ENCODE measurements at places on chromosomes 5 and 9.

GRCh38 chr5:134440201-134440755 is 28.6 kb upstream of the CDKN2AIPNL start:
- no peak for DNase-seq

DNA sequence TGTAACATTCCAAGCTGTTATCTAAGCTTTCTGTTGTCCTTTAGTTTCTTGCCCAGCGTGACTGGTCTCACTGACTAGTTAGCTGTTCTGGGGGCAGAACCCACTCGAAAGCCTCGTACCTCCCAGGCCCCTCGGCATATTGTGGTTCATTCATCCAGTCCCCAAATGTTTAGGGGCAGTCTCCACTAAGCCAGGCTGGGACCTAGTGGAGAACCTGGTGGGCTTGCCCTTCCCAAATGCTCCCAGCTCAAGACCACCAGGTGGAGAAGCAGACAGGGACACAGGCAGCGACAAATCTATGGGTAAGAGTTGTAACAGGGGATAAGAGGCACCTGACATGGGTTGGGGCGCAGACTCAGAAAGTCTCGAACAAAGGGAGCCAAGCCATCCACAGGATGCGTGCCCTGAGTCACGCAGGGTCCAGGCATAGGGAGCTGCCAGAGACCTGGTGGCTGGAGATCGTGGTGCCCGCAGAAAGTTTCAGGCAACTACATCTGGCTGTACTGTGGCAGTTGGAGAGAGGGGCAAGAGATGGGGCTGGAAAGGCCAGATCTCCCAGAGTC is 851 bp upstream of the EEIG1 start:
- DNase-seq = no peak

- DNase-seq = no peak
These were observed 631.9 kb downstream of the PRELID2 start for GRCh38 chr5:145203193-145203592.

DNA sequence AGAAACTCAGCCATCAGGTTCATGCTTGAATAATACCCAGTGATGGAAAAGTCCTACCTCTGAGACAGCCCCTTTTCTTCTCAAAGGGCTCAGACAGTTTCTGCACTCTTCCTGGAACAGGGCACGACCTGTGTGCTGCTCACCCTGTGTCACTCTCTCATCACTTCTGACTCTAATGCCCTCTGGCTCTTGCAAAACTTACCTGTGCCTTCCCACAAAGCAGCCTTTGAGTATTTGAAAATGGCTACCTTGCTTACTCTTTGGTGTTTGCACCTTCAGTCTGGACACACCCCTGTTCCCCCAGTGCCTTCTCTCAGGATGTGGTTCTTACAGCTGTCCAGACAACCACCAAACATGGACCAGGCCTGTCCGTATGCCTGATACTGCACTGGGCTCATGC is 171.4 kb downstream of the GRIA1 start:
- no peak for DNase-seq

- peak; percentile 84 for DNase-seq
These were observed 32.6 kb upstream of the TMOD1 start for GRCh38 chr9:97468658-97469448.

DNA sequence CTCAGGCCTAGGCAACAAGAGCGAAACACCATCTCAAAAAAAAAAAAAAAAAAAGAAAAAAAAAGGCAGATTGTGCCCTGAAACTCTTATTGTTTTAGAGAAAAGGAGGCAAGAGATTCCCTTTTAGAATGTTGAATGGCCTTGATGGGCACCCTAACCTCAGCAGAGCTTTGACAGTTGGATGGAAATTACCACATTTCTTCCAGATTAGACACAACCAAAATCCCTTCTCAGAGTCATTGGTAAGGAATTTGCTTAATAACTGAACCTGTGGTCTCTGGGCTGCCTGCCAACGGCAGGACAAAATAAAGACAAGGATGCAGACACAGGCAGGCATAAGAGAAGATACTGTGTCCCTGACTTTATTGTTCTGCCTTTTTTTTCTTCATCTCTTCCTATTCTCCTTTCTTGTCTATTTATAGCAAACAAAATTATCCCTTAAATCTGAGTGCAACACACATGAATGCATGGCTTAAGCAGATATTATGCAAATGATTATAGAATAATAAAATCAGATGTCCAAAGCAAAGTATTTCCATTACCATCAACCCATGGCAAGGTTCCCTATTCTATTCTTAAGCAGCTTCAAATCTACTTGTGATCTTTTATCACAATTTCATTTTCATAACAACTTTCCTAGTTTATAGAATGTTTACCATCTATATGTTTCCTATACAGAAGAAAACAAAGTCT is 37.3 kb upstream of the TRIO start:
- no peak for DNase-seq

- no peak for DNase-seq
These were observed 3.9 kb downstream of the SSNA1 start for GRCh38 chr9:137192448-137192780.

GRCh38 chr5:159906943-159907342 is 9.3 kb upstream of the ADRA1B start:
- no peak for DNase-seq

DNA sequence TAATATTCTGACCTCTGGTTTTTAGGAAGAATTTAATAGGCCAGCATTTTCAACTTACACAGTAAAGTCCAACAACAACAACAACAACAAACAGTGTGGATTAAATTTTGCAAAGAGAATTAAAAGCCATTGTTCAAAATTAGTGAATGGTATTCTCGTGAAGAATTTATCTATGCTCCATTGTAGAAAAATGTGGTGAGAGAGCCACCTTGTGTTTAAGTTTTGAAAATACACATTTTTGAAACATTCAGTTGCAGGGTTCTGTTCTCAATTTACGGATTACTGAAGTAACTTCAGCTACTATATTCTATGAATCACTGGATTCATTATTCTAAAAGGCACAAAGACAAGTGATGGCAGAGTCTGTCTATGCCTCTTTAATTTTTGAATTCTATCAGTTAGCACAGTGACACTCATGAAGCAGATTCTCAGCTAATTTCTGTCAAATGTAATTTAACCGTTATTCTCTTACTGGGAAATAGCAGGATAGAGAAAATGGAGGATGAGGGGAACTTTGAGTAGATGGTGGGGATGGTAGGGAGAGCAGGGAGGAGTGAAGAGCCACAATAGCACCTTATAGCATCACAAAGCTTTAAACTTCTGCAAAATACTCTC is 11.0 kb downstream of the CCDC152 start:
- no peak for DNase-seq

DNA sequence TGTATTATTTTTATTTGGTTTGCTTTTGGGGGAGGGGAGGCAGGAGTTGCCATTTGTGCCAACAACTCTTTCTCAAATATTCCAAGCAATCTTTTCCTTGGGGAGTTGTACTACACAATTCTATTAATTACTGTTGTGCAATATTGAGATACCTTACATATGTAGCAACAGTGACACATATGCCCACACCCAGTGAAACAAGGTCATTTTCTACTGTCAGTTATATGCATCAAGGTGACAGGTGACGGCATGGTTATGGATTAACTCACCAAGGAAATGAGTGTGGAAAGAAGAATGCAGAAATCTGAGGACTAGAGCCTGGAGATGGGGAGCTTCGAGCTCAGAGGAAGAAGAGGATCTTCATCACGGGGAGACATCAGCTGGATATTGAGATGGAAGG is 17.9 kb upstream of the MSMP start:
- DNase-seq = no peak

GRCh38 chr5:113806250-113806649 is 292.8 kb downstream of the YTHDC2 start:
- DNase-seq = no peak

- peak; percentile 93 for DNase-seq
These were observed at the start of gene SGCD for GRCh38 chr5:156326718-156327259. Gene SGCD, plus strand, starts transcription at chr5:156327164.

DNA sequence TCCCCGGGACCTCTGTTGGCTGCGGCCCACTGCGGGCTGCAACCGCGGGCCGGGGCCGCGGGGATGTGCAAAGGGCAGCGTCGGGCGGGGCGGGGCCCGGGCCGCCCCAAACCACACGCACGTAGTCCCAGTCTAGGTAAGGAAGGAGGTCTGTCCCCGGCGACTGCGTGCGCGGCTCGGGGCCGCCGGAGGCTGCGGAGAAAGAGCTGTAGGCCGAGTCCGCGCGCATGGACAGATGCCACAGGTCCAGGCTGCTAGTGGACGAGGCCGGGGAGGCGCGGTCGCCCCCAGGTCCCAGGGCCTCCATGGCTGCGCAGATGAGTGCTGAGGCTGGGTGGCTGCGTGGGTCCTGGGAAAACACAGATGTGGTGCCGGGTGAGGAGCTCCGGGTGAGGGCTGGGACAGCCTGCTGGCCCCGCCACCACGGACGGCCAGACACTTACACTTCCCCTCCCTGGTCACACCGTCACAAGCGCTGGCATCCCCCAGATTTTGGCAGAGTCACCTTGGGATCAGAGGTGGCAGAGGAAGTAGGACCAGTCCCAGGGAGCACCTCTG is 4.5 kb downstream of the SHROOM1 start:
- no peak for DNase-seq

All from femur (tissue), 1 donor.